ENCODE measurements at places on chromosomes 4 and X. TPM values are rescaled to one million over a fixed set of nuclear protein-coding genes. Genes with fewer than 3 reads are reported as not detected.

SOD3 gene
- 8.8 TPM for total RNA-seq

GK gene
- 15.7 TPM for total RNA-seq

PNMA5 gene
- 1.8 TPM for total RNA-seq

GSX2 gene
- 1.3 TPM for total RNA-seq

SLITRK2 gene
- 24.0 TPM for total RNA-seq

MAGEE2 gene
- total RNA-seq = 7.6 TPM

PDZD4 gene
- total RNA-seq = 388 TPM

SLC25A5 gene
- total RNA-seq = 153 TPM

FRG2 gene
- not detected for total RNA-seq

CENPI gene
- total RNA-seq = 4.1 TPM

BGN gene
- total RNA-seq = 28.3 TPM

SCARB2 gene
- 134 TPM for total RNA-seq

CHIC1 gene
- total RNA-seq = 47.8 TPM

FNIP2 gene
- 62.0 TPM for total RNA-seq

NALF2 gene
- 3.2 TPM for total RNA-seq

ITM2A gene
- 103 TPM for total RNA-seq

SPANXB1 gene
- total RNA-seq = not detected

CCDC158 gene
- 3.2 TPM for total RNA-seq

MAGEH1 gene
- total RNA-seq = 58.1 TPM

CT45A8 gene
- total RNA-seq = not detected

RIBC1 gene
- 0.86 TPM for total RNA-seq

SLC7A11 gene
- 23.4 TPM for total RNA-seq

TMA16 gene
- total RNA-seq = 13.9 TPM

TMPRSS11D gene
- not detected for total RNA-seq

GABRG1 gene
- 69.8 TPM for total RNA-seq

Data from dorsolateral prefrontal cortex (tissue), 122 donors.